ENCODE measurements at places on chromosomes 1 and 21. TPM values are rescaled to one million over a fixed set of nuclear protein-coding genes. Genes with fewer than 3 reads are reported as not detected.

- DNase-seq: no peak
Observed at GRCh38 chr21:16040601-16041000, 310.8 kb downstream of the USP25 start.

- no peak for DNase-seq
Observed at GRCh38 chr1:184463680-184464079, 76.9 kb downstream of the C1orf21 start.

- DNase-seq: no peak
Observed at GRCh38 chr1:248316796-248317195, 7.6 kb downstream of the OR2M7 start.

- no peak for DNase-seq
Observed at GRCh38 chr1:210915890-210916507, 217.9 kb downstream of the KCNH1 start.

DNA sequence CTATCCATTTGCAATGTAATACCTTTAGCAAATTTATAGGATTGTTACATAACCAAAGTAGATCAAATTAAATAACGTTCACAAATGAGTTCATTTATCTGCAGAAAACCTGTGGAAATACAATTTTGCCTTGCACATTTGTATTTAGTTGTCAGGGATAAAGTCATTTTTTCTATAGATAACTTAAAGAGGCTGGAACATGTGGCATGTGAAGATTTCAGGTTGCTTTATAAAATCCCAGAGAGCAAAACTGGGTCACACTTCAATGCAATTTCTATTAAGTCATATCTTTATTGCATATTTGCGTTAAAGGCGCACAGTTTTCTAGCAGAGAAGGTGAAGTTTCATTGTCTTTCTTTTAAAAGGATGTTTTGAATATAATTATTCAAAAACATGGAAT is 342.4 kb downstream of the USP25 start:
- no peak for DNase-seq

- DNase-seq: no peak
Observed at GRCh38 chr21:39513735-39514134, 62.0 kb downstream of the SH3BGR start.

DNA sequence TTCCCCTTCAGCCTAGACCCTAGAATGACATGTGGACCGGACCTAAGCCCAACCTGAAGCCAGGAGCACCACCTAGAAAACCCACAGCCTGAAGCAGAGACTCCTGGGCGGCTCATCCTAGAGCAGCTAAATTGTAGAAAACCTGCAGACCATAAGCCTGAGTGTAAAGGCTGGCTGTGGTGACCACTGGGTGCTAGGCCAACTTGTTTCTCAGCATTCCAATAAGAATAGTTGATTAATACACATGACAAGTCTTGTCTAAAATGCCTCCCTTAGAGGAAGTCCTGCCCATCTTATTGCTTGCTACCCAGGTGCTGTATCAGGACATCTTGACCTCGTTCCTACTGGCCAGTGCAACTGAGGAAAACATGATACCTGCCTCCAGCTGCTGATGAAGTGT is 23.3 kb upstream of the CASQ2 start:
- DNase-seq: no peak

DNA sequence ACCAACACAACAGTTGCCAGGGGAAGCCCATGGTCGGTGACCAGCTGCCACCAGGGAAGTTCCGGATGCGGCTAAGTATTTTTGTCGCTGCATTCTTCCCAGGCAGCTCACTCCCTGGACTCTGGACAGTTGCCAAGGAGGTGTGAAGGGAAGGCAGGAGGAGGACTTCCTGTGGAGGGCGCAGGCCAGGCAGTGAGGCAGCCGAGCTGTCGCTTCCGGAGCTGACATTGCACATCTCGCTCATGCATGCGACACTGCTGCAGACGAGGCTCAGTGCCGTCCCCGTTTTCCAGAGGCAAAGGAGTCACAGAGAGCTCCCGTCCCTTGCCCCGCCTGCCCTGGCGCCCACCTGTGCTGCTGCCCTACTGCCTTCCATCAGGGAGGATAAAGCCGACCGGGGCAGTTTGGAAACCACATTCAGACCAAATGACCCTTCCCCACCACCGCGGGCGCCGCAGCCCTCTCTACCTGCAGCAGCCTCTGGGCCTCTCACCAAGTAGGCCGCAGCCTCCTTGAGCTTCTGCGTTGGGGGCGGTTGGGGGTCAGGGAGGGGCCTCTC is 81.4 kb downstream of the NENF start:
- no peak for DNase-seq

- no peak for DNase-seq
Observed at GRCh38 chr1:51415963-51416362, 85.6 kb upstream of the TTC39A start.

GRCh38 chr1:64624218-64624713 is 120.6 kb upstream of the RAVER2 start:
- no peak for DNase-seq

DNA sequence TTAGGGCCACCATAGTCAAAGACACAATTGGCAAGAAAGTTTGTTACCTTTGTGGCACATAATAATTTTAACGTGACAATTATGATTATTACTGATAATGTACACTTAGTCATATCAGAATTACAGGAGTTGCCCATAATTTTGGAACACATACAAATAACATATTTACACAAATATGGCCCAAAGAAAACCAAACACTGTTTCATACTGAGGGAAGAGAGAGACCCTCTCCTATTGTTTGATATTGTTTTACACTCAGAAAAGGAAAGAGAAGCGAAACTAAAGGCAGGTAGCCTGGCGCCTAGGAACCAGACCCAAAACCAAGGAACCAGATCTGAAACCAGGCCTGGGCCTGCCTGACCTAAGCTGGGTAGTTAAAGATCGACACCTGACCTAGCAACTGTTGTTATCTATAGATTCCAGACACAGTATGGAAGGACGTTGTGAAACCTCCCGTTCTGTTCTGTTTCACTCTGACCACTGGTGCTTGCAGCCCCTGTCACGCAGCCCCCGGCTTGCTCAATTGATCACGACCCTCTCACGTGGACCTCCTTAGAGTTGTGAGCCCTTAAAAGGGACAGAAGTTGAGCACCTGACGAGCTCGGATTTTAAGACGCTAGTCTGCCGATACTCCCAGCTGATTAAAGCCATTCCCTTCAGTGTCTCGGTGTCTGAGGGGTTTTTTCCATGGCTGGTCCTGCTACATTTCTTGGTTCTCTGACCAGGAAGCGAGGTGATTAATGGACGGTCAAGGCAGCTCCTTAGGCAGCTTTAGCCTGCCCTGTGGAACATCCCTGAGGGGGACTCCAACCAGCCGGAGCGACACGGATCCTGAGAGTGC is 27.9 kb downstream of the C1orf115 start:
- DNase-seq: no peak

GRCh38 chr1:29237129-29237821 is 953 bp downstream of the PTPRU start:
- peak; percentile 60 for DNase-seq

- no peak for DNase-seq
Observed at GRCh38 chr1:88191917-88192316, 492.2 kb upstream of the PKN2 start.

DNA sequence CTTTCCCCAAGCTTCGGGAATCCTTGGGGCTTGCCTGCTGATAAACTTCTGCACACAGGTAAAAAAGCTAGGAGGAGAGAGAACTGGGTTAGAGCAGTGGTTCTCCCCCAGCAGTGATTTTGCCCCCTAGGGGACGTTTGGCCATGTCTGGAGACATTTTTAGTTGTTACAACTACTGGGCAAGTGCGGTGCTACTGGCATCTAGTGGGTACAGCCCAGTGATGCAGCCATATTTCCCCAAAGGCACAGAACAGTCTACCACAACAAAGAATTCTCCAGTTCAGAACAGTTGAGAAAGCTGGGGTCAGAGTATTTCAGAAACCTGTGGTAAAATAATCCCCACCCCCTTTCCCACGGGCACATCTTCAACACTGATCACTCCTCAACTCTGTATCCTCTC is 41.3 kb downstream of the LRRC71 start:
- no peak for DNase-seq

DNA sequence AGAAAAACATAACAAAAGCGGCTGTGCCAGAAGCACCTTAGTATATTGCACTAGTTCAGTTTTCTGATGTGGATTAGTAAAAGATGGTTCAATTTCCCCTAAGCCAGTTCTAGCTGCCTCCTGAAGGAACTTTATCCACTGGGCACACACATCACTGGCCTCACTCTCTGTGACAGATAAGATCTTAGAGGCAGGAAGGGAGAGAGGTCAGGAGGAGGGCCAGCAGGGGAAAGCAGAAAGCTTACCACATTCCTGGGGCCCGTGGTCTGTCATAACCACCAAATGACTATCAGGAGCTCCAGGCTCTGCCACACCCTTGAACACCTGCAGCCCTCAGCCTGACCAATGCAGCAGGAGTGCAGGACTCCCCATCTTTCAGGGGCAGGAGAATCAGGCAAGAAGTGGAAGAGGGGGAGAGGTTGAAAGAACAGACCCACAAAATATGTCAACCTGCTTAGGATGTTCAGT is 37.8 kb downstream of the LRRC71 start:
- no peak for DNase-seq

GRCh38 chr1:160004001-160004400 is 27.8 kb downstream of the PIGM start:
- DNase-seq: no peak

DNA sequence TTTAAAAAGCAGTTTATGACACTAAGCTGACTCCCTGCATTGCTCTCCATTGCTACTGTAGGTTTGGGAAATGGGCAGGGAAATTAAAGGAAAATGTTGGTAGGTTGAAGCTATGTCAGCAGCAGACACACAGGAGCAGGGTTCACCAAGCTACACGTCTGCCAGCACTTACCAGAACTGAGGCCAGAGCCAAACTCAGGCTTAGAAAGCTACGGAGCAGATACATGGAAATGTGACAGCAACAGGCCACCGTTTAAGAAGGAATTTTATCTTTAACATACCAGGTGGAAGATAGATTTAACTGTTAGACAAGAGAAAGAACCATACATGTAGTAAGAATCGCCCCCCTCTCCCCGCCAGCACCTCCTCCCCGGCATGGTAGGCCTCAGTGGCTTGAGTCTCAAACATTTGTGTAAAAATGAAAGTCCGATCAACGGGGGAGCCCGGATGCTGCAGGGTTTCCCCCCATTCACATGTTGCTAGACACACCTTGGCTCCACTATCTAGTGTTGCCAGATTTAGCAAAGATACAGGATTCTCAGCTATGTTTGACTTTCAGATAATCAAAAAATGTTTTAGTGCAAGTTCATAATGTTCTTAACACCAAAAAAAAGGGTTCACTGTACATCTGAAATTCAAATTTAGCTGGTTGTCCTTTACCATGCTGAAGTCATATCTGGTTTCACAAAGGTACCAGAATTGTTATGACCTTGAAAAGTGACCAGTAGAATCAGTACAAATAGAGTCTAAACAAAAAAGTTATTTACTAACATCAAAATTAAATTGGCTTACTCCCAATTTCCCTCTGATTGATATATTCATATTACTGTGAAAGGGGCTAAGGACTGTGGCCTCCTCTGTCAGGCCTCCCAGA is 6.7 kb downstream of the OR2T11 start:
- no peak for DNase-seq

DNA sequence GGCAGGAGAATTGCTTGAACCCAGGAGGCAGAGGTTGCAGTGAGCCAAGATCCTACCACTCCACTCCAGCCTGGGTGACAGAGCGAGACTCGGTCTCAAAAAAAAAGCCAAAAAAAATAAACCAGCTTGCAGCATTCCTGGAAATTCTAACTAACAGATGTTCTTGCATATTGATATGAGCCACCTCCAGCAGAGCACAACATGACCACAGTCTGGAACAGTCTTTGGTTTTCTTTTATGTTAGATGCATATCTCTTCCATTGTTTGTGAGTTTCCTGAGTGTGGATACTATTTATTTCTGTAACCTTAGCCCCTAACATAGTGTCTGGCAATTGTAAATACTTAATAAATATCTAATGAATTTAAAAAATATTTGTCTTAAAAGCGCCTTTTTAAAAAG is 23.9 kb downstream of the IFNAR1 start:
- no peak for DNase-seq

- DNase-seq: no peak
Observed at GRCh38 chr1:220113136-220113695, 19.3 kb downstream of the IARS2 start.

- DNase-seq: no peak
Observed at GRCh38 chr1:227885135-227885647, 62.5 kb downstream of the WNT9A start.

DNA sequence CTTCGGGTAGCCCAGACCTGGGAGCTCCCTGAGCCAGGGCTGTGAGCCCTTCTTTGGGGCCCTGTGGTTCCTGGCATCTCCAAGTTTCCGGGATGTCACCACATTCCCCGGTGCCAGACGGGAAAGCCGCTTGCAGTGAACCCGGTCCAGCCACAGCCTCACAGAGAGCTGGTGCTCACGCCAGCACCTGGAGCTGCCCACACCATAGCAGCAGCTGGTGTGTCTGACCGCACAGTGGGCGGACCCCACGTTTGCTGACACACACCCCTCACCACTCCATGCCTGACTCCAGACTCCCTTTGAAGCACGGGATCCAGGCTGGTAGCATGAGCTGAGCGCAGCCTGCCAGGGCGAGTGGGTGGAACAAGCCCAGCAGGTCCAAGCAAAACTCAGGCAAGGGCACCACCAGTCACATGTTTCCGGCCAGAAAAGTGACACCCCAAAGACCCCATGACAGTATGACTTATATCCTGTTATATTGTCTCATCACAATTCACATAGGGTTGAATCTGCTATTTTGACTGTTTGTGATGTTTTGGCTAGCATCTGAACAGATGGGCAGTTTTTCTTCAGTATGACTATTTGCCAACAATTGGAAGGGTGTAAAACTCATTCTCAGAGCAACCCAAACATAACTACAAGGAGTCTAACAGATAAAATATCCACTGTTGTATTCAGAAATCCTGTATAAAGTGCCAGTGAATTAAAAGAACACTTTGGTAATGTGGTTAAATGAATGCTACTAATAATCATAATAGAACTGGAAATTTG is 285.4 kb downstream of the SMYD3 start:
- DNase-seq: no peak

DNA sequence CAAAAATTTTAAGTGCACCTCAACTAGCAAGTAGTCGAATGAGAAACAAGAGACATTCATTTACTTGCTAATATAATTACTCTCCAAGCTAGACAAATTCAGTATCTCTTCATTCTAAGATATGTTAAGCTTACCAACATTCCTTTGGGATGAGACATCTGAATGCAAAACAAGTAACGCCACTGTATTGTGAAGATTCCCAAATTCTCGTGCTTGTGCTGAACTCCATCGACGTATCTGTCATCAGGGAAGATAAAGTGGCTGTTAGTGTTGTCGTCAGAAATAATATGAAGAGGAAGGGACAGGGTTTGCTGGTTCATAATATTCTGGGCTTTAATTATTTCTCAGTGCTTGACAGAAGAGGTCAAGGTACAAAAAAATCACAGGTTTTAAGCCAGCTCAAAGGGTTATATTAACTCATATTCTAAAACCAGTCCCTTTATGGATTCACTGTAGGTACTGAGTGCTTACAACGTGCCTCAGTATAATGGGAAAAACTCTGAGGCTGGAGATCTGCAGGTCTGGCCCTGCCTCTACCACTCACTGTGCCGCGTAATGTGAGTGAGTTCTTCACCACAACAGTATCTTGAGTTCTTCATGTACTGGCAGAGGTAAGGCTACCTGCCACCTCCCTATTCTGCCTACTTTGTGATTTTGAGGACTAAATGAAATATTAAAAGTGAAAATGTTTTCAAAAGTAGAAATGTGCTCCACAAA is 42.0 kb downstream of the PCSK9 start:
- no peak for DNase-seq

The TCHHL1 gene
- total RNA-seq: not detected

The CLCNKA gene
- 0.41 TPM for total RNA-seq

The CD1B gene
- not detected for total RNA-seq

The PGLYRP3 gene
- total RNA-seq: not detected

The LCE1D gene
- not detected for total RNA-seq

The HCN3 gene
- 11.8 TPM for total RNA-seq

The IL23R gene
- not detected for total RNA-seq

Measured in frontal cortex (tissue), 4 donors.